ENCODE measurements at places on chromosomes 6 and 20.

DNA sequence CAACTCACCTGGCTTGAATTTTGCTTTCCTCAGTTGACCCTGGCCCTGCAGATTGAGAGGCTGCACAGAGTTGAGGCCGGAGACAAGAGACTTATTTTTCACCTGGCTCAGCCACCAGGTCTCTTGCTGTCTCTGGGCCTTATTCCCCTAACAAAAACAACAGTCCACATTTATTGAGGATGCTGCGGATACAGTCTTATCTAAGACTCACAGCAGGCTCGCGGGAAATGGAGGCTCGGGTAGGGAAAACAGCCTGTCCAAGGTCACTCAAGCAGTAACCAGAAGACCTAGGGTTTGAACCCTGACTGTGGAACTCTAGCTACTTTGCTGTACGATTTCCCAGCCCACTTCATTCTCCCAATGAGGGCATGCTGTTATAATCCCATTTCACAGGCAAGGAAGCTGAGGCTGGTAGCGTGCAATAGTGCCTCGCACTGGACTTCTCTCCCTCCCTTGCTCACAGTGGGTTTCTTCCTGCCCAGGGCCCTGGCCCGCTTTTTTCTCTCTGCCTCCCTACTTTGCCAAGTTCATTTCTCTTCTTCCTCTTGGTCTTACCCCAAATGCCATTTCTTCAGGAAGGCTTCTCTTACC lies 57.7 kb downstream of the RBM38 start:
- no peak for DNase-seq

GRCh38 chr6:112683106-112683505 lies 336.0 kb downstream of the RFPL4B start:
- no peak for DNase-seq

DNA sequence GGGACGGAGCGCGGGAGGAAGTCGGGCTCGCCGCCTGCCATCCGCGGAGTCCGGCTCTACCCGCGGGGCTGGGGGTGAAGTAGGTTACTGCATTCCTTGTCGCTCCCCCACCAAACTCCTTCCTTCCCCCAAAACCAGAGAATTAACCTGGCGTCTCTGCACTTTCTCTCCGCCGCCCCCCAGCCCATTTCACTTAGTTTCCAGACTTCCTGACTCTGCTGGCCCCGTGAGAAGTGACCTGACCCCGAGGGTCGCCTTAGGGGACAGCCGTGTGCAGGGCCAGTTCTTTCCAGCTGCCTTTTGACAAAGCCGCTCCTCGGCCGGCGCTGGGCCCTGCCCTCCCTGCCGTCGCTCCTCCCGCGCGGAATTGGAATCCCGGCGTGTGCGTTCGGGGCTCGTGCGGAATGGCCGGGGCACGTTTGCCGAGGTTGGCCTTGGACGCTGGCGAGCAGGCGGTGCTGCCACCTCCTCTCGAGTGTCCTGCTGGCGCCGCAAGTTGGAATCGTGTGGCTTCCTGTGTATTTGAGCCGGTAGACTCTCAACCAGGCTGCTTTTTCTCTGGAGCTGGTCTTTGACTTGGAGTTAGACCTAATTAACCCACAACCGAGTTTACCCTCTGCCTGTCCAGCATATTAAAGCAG lies 650 bp downstream of the DCBLD1 start:
- peak; percentile 47 for DNase-seq

GRCh38 chr6:159959165-159959975 lies 9.5 kb upstream of the IGF2R start:
- no peak for DNase-seq

- no peak for DNase-seq
Observed at GRCh38 chr6:134510920-134511319, 193.0 kb upstream of the SGK1 start.

DNA sequence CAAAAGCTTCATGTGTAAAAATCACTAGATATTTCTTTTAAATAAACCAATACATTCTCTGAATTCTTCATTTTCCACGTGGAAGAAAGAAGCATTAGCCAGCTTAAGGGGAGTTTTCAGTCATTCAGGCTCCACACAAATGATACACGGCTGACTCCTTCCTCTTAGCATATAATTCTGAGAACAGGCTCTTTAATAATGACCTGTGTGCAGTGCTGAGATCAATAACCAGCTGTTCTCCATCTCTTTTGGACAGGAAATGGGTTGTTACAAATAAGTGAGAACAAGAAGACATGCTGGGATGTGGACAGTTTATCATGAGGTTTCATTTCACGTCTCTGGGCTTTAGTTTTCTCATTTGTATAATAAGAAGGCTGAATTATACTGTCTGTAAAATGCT lies 146.9 kb upstream of the C6orf118 start:
- DNase-seq: no peak

DNA sequence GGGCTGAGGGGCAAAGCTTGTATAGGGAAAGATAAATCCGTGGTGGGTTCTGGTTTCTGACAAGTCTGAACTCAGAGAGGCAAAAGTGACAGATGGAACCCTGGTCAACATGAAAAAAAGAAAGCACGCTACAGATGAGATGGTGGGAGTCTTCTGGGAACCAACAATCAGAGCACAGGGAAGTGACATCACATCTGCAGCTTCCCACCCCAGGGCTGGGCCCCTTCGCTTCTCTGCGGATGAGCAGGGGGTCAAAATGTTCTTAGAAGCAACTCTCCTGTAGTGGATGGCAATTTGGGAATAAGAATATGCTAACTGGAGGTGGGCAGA lies 129.2 kb upstream of the AKAP12 start:
- DNase-seq: no peak

DNA sequence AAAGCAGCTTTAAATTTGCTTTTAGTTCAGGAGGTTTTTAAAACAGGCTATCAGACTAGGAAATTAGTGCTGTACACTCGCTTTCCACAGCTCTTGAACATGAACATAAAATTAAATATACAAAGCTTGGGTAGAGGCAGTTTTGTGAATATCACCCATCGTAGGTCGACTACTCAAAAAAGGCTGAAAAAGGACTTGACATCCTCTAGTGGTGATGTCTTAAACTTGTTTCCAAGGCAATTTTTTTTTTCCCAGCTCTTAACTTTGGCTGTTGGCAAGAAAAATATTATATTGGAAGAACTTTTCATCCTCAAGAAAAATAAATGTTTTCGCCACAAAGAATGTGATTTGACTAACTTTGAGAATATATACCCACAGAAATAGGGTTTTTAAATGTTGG lies 2.9 kb downstream of the MAP7 start:
- DNase-seq: peak; percentile 78

DNA sequence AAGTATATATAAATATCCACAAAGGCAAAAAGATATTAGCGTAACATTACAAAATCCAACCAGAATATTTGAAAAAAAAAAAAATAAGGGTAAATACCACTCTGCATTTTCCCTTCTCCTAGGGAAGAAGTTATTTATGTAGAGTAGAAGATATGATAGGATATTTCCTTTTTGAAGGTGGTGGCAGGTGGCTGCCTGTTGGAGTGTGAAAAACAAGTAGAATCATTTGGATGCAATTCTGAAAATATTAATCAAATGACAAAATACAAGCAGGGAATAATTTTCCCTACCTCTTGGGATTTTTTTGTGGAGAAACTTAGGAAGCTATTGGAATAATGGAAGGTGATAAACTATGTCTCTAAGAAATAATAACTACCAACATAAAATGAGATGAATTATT lies 62.5 kb upstream of the OGFRL1 start:
- DNase-seq: no peak

DNA sequence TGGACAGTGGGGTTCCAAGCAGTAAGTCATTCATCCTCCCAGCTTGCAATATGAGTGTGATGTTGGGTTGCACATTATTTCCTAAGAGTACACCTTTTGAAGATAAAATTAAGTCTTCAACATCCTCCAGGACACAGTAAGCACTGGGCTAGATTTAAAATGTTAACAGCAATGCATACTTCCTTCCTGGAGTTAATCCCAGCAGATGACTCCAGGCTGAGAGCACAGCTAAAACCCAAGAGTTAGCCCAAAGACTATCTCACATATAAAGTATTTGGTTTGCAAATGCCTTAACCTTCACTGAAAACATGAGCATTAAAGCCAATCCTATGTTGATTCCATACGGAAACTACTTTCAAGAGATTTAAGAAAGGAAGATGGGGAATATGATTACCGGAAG lies 69.2 kb downstream of the SLC23A2 start:
- DNase-seq: no peak

DNA sequence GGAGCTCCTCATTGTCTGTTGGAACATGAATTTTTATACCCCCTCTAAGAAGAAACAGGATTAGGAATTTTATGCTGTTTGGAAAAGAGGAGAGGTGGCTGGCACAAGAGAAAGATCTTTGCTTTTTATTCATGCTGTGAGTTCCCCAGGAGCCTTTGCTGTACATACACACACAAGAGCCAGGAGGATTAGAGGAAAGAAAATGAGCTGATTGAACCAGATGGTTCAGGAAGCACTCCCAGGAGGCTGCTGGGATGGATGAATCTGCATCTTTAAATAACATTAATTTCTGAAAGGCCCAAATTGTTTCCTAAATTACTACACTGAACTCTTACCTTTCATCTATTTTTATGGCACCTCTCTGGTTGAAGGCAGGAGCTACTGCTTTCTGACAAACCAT lies 20.1 kb upstream of the TCP11 start:
- DNase-seq: no peak

DNA sequence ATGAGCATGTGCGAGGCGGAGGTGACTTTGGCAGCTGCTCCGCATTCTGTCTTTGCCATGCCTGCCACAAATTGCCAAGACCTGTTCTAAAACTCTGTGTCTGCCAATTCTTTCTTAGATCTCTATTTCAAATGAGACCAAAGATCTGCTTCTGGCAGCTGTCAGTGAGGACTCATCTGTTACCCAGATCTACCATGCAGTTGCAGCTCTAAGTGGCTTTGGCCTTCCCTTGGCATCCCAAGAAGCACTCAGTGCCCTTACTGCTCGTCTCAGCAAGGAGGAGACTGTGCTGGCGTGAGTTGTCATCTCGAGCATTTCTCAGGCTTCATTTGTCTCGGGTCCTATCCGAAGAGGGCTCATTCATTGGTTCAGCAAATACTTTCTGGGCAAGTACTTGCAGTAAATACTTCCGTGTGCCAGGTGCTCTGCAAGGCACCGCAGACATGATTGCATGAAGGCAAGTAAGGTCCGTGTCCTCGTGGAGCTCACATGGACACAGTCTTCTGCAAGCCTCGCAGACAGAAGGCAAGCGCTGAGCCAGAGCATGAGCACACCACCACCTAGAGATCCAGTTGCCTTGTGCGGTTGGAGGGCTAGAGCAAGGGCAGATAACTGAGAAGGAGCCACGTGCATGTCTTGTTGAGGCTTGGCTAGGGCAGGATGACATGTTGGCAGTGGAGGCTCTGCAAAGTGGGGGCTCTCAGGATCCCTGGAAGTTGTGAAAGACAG lies 19.7 kb upstream of the MROH8 start:
- no peak for DNase-seq

GRCh38 chr20:33145521-33145920 lies 22.4 kb upstream of the BPIFA2 start:
- DNase-seq: no peak

DNA sequence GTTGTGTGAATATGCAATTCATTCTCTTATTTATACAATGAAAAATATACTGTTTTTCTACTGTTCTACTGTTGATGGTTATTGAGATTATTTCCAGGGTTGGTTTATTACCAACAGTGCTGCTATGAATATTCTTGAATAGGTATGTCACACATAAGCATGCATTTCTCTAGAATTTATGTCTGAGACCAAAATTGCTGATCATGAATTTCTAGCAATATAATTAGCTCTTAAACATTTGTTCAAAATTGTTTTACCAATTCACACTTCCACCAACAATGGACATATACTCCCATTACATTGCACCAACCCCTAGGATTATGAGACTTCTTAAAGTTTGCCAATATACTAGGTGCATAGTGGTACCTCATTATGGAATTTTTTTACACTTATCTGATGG lies 164.1 kb upstream of the KCNQ5 start:
- no peak for DNase-seq

- peak; percentile 38 for DNase-seq
Observed at GRCh38 chr6:4313044-4313686, 177.8 kb upstream of the ECI2 start.

- no peak for DNase-seq
Observed at GRCh38 chr6:12013307-12013719, 1.2 kb downstream of the HIVEP1 start.

GRCh38 chr6:112370946-112371345 lies 23.8 kb downstream of the RFPL4B start:
- no peak for DNase-seq

- DNase-seq: peak; percentile 58
Observed at GRCh38 chr6:42702200-42702599, 20.2 kb downstream of the PRPH2 start.

DNA sequence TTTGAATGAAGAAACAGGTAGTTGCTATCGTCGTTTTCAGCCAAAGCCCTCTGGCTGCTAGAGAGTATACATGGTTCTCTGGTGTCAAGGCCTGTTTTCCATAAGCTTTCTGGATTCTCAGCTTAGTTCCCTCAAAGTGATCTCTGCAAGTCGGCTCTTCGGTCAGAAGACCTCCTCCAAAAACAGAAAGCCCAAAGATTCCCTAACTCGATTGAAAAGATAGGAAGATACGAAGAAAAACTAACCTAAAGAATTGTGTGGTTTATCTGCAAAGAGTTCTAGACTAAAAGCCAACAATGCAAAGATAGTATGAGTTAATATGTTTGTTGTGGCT lies 545 bp upstream of the ASCC3 start:
- peak; percentile 19 for DNase-seq

GRCh38 chr20:57053067-57053466 lies 213.4 kb downstream of the BMP7 start:
- no peak for DNase-seq

- DNase-seq: peak; percentile 73
Observed at GRCh38 chr6:89792881-89793280, 26.7 kb downstream of the MDN1 start.

GRCh38 chr6:28643017-28643740 lies 117.5 kb downstream of the GPX5 start:
- DNase-seq: peak; percentile 88

DNA sequence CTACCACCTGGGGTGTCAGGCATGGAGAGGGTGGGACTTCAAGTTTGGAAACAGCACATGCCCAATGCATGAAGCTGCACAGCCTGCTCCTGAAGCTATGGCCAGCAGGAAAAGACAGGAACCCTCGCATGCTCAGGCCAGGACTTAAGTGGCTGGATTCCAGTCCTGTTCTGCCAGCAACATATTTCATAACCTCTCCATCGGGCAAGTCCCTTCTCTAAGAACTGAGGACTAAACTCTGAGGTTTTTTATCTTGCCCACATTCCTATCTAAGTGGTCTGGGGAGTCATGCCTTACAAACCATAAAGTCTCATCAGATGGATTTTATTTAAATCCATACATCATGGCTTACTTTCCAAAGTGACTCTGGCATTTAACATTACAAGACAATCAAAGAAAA lies 27.5 kb upstream of the AGPAT4 start:
- no peak for DNase-seq

- DNase-seq: no peak
Observed at GRCh38 chr6:119800526-119800925, 451.0 kb upstream of the MAN1A1 start.

- no peak for DNase-seq
Observed at GRCh38 chr20:61916318-61916891, 149.3 kb downstream of the TAF4 start.

- no peak for DNase-seq
Observed at GRCh38 chr6:144334150-144334708, 49.1 kb downstream of the UTRN start.

GRCh38 chr20:63846128-63846771 lies 15.0 kb upstream of the ABHD16B start:
- no peak for DNase-seq

Data from RKO (cell line).